ENCODE measurements at places on chromosomes 13 and 19. TPM values are rescaled to one million over a fixed set of nuclear protein-coding genes. Genes with fewer than 3 reads are reported as not detected.

DNA sequence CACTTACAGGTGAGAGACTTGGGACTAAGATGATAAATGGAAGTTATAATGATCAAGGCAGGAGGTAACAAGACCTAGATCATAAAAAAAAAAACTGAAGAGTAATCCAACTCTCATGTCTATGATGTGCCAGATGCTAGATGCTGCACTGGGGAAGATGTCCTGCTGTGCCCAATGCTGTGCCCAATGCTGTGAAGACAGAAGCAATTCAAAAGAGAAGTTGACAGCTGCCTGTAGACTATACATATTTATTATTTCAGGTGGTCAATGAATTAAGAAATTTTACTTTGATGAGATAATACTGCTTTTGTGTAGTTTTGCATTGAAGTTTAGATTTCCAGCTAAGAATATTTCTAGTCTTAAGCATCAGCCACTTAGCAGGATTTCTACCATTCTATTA lies 21.5 kb downstream of the VWA8 start:
- no peak for DNase-seq

GRCh38 chr13:77741597-77741972 lies 44.1 kb downstream of the SLAIN1 start:
- DNase-seq, result no peak

- DNase-seq, result no peak
Measured at GRCh38 chr19:37313335-37313627, 57.6 kb upstream of the ZNF527 start.

FXYD1 gene
- 1.6 TPM for total RNA-seq

VSTM2B gene
- not detected for total RNA-seq

DNA sequence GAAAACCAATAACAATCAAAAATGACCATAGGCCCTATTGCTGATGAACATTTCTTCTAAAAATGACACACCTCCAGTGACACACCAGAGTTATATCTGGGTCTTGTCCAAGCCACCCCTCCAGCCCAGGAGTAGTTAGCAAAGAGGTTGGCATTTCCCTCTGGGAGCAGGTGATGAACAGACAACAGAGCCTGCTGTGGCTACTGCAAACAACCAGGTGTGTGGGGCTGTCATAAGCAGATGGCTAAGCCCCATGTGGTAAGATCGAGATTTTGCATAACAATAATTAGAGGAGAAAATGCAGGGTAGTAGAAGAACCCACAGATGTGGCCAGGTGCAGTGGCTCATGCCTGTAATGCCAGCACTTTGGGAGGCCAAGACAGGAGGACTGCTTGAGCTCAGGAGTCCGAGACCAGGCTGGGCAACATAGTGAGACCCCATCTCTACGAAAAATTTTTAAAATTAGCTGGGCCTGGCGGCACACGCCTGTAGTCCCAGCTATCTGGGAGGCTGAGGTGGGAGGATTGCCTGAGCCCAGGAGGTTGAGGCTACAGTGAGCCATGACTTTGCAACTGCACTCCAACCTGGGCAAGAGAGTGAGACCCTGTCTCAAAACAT lies 5.0 kb downstream of the XRCC1 start:
- no peak for DNase-seq

DNA sequence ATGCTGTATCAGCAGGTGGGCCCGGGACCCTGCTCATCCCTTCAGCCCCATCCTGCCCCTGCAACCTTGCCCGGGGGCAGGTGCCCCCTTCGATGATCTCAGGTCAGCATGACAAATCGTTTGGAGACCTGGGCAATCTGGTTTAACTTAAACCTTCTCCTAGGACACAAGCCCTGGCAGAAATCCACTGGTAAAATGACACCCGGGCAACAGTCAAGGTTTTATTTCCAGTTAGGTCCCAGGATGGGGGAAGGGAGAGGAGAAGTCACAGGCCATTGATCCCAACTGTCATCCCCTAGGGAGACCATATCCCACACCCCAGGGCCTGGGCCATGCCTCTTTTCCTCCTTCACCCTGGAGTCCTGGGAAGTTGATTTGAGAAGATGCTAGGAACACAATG lies 1.8 kb upstream of the PLIN5 start:
- DNase-seq, result no peak

GRCh38 chr19:5130371-5131030 lies 161.6 kb downstream of the KDM4B start:
- DNase-seq, result peak; percentile 69

DNA sequence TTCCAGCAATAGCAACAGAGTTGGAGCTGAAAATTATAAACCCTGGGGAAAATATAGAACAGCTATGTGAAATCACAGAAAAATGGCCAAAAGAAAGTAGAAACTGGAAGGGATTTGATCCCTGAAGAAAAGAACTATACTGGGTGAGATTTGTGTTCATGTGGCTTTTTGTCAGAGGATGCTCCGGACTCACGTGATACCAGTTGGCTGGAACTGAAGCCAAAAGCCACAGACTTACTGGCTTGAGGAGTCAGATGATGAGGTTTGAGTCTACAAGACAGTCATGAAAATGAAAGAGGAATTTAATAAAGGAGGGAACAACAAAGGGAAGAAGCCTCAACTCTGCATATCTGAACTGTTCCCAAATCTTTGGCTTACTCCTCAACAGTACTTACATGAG lies 427.1 kb downstream of the GPC5 start:
- no peak for DNase-seq

DNA sequence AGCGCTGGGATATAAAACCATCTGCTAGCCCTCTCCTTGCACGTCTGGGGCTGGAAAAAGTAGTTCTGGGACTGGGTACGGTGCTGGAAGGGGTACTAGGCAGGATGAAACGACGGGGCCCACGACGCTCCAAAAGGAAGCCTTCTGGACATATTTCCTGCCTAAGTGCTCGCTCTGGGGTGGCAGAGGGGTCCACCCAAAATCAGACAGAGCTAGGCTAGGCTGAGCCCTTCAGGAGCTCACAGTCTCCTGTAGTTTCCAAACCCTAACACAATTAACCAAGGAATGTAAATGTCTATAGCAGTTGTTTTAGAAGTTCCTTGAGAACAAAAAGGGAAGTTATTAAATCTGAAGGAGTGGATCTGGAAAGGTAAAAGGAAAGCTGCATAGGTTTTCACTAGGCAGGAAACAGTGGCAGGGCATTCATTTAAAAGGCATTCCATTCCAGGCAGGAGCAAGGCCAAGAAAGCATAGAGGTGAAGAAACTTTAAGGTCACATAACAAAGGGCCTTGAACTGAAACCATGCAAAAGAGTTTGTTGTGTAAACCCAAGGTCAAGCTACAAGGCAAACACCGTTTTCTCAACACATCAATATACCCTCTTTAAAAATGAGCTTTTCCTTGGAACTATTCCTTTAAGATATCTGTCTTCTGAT lies 634 bp upstream of the DIAPH3 start:
- no peak for DNase-seq

DNA sequence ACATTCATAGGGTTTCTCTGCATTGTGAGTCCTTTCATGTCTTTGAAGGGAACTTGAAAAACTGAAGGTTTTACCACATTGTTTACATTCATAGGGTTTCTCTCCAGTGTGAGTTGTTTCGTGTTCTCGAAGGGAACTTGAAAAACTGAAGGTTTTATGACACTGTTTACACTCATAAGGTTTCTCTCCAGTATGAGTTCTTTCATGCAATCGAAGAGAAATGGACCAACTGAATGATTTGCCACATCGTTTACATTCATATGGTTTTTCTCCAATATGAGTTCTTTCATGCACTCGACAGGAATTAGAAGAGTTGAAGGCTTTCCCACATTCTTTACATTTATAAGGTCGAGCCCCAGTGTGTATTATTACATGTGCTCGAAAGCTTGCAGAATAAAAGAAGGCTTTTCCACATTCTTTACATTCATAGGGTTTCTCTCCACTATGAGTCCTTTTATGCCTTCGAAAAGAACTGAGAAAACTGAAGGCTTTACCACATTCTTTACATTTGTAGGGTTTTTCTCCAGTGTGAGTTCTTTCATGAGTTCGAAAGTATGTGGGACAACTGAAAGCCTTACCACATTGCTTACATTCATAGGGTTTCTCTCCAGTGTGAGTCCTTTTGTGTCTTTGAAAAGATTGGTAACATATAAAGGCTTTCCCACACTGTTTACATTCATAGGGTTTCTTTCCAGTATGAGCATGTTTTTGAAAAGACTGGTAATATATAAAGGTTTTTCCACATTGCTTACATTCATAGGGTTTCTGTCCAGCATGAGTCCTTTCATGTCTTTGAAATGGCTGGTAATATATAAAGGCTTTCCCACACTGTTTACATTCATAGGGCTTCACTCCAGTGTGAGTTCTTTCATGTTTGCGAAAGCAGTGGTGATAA lies 20.7 kb downstream of the ZNF14 start:
- DNase-seq, result no peak

DNA sequence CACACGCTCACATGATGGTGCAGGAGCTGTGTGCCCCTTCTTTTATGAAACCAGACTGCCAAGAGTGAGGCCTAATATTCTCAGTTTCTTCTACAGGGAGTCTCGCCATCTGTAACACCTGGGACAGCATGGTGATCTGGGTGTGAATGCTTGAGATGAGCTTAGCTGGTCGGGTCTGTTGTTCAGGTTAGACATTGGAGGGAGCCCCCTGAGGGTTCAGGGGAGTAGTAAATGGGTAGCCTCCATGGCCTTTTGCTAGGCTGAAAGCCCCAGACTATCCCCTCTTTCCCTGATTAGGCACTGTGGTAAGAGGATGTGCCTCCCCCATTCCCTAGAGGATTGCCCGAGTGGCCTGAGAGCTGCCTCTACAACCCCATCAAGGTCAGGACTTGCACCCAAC lies 1916.1 kb downstream of the PCDH9 start:
- DNase-seq, result no peak

DNA sequence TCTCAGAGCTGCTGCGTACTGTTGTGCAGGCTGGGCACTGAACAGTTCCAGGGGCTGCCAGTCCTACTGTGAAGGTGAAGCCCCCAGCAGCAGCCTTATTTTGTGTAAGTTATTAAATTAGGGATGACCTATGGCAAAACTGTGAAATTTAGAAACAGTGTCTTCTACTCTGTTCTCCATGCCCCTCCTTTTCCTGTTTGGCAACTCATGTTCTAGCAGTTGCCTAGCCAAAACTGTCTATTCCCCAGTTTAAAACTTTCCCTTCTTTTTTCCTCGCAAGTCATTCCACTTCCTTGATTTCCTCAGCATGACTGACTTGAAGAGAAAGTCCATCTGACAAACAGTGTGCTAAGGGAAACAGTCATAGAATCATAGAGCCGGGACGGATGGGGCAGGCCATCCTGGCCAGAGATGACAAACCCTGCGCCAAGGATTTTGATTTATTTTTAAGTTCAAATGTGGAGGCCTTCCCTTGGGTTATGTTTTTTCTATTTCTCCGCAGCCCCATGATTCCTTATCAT lies 78.1 kb upstream of the OLFM4 start:
- no peak for DNase-seq

- no peak for DNase-seq
Measured at GRCh38 chr13:33150662-33151061, 134.4 kb downstream of the KL start.

GRCh38 chr19:906480-906879 lies 6.5 kb downstream of the R3HDM4 start:
- DNase-seq, result no peak

GRCh38 chr13:31951215-31951678 lies 80.3 kb upstream of the FRY start:
- DNase-seq, result no peak

PRODH2 gene
- total RNA-seq, result not detected

DAND5 gene
- not detected for total RNA-seq

DNA sequence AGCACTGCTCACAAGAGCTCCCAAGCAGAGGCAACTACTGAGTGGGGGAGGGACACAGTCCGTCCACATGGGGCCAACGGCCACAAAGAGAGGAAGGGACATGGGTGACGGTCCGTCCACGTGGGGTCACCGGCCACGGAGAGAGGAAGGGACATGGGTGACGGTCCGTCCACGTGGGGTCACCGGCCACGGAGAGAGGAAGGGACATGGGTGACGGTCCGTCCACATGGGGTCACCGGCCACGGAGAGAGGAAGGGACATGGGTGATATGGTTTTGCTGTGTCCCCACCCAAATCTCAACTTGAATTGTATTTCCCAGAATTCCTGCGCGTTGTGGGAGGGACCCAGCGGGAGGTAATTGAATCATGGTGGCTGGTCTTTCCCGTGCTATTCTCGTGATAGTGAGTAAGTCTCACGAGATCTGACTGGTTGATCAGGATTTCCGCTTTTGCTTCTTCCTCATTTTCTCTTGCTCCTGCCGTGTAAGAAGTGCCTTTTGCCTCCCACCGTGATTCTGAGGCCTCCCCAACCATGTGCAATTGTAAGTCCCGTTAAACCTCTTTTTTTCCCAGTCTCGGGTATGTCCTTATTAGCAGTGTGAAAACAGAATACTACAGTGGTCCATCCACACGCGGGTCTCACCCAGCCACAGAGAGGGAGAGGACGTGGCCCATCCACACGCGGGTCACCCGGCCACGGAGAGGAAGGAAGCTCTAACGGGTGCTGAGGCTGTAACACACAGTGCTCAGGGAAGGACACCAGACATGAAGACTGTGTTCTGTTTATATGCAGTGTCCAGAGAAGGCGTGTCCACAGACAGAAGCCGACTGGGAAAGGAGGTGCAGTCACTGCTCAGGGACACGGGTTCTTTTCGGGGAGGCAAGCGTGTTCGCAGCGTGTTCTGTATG lies 48.5 kb downstream of the GAS6 start:
- DNase-seq, result no peak

- no peak for DNase-seq
Measured at GRCh38 chr13:30880856-30881155, 25.3 kb upstream of the MEDAG start.

DNA sequence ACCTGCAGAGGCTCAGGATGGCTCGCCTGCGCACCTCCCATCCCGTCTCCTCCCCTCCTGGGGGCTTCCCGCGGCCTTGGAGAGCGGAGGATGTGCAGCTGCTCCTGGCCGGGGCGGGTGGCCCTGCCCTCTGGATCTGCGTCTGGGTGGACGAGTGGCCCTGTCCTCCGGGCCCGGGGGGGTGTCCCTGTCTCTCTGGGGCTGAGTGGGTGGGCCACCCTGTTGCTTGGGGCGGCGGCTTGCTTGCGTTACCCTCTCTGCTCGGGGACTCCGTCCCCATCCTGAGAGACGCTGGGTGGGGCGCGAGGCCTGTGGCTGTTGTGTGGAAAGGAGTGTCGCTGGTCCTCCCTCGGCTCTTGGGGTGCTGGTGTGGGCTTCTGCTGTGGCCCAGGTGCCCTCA lies 34.6 kb downstream of the DOT1L start:
- no peak for DNase-seq

VSIG10L gene
- total RNA-seq, result 1.8 TPM

- DNase-seq, result peak; percentile 45
Measured at GRCh38 chr19:38049105-38049649, 142.2 kb downstream of the SIPA1L3 start.

- no peak for DNase-seq
Measured at GRCh38 chr19:41479757-41480191, 36.8 kb downstream of the ERICH4 start.

- DNase-seq, result no peak
Measured at GRCh38 chr19:42479736-42480135, 37.0 kb upstream of the CXCL17 start.

DNA sequence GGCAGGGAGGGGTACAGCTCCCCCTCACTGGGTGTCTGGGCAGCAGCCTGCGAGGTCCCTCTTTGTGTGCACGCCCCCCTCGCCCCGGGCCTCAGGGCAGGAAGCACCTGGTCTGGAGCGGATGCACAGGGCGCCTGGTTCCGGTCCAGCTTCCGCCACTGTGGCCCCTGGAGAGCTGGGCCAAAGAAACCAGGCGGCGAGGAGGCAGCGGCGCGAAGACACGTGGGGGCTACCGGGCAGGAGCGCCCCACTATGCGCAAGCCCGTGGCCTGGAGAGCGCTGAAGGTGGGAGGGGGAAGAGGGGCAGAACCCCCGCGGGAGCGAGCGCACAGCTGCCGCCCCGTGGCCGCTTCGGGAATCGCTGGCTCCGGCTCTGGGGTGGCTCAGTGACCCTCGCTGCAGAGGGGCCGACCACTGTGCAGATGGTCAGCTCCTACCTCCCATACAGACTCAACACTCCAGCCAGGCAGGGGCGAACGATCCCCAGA lies 1.7 kb upstream of the LYL1 start:
- peak; percentile 57 for DNase-seq

Measured in activated T-cell treated with anti-CD3 and anti-CD28 coated beads, Interleukin-2, amount 50 U/mL, for 4 hours (primary cell).